ENCODE measurements at places on chromosomes 4 and X. TPM values are rescaled to one million over a fixed set of nuclear protein-coding genes. Genes with fewer than 3 reads are reported as not detected.

- H3K27ac ChIP-seq = no peak overlapping the region
- H3K36me3 ChIP-seq = no peaks in the 10 kb centered on the region
- H3K4me3 ChIP-seq = no peak overlapping the region
- no peak for DNase-seq
- no peaks in the 10 kb centered on the region for H3K27me3 ChIP-seq
These were observed 95.0 kb upstream of the UBQLN2 start for GRCh38 chrX:56468441-56468840.

DNA sequence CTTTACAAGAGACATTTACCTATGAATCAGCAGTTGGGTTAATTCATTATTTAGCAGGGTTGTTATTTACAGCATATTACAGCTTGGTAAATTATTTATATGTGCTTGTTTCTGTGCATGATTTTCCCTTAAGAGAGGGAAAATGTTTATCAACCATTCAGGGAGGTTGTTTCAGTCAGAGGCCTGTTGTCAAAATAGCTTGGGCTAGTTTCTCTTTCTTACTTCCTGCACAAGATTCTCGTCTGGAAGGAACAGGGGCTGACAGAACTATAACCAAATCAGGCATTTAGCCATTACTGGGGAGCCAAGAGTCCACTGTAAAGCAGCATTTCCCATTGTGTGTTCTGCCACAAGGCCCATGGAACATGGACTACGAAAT is 135.8 kb downstream of the HS6ST2 start:
- DNase-seq = no peak
- no peak overlapping the region for H3K4me3 ChIP-seq
- H3K27ac ChIP-seq = no peak overlapping the region
- H3K27me3 ChIP-seq = no peaks in the 10 kb centered on the region
- H3K36me3 ChIP-seq = no peaks in the 10 kb centered on the region

- no peak overlapping the region for H3K4me3 ChIP-seq
- no peak for DNase-seq
- no peaks in the 10 kb centered on the region for H3K27me3 ChIP-seq
- H3K27ac ChIP-seq = no peak overlapping the region
- H3K36me3 ChIP-seq = no peaks in the 10 kb centered on the region
These were observed 281.7 kb downstream of the RCHY1 start for GRCh38 chr4:75232546-75232945.

GRCh38 chr4:11505221-11505971 is 76.7 kb upstream of the HS3ST1 start:
- DNase-seq = no peak
- H3K4me3 ChIP-seq = no peak overlapping the region
- no peaks in the 10 kb centered on the region for H3K27me3 ChIP-seq

GRCh38 chrX:31123335-31123734 is 51.5 kb upstream of the FTHL17 start:
- H3K27me3 ChIP-seq = no peaks in the 10 kb centered on the region
- peaks cover 33% of the 10 kb centered on the region for H3K4me1 ChIP-seq
- no peak for DNase-seq
- H3K4me3 ChIP-seq = no peak overlapping the region
- H3K27ac ChIP-seq = peak overlapping the region; percentile 38

GRCh38 chr4:101977076-101977475 is 186.5 kb downstream of the BANK1 start:
- no peak for DNase-seq
- H3K27ac ChIP-seq = no peak overlapping the region
- H3K36me3 ChIP-seq = no peaks in the 10 kb centered on the region

DNA sequence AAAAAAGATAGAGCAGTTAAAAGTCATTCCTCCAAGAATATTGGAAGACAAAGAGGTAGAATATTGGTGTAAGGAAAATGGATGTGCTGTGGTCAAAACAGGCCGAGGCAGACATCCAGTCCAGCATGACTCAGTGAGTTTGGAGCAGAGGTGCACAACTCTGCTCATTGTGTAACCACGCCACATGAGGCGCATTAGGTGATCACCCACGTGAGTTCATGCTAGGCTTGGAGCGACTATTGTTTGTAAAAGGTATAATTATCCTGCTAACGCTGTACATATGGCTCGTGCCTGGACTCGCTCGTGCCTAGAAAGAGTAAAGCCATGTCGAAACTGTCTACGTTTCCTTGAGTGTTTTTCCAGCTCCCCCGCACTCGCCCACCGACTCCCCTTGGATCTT is 23.9 kb downstream of the C4orf54 start:
- DNase-seq = no peak
- no peaks in the 10 kb centered on the region for H3K27me3 ChIP-seq
- no peaks in the 10 kb centered on the region for H3K36me3 ChIP-seq
- H3K4me1 ChIP-seq = no peaks in the 10 kb centered on the region
- no peak overlapping the region for H3K27ac ChIP-seq

- no peaks in the 10 kb centered on the region for H3K27me3 ChIP-seq
- H3K4me3 ChIP-seq = no peak overlapping the region
- peaks cover 13% of the 10 kb centered on the region for H3K36me3 ChIP-seq
- H3K27ac ChIP-seq = no peak overlapping the region
These were observed 72.6 kb downstream of the TAF1 start for GRCh38 chrX:71438750-71439149.

GRCh38 chrX:148572337-148572736 is 71.9 kb downstream of the AFF2 start:
- H3K36me3 ChIP-seq = no peaks in the 10 kb centered on the region
- no peaks in the 10 kb centered on the region for H3K27me3 ChIP-seq
- no peaks in the 10 kb centered on the region for H3K4me1 ChIP-seq
- no peak overlapping the region for H3K27ac ChIP-seq

GRCh38 chr4:1534095-1534872 is 128.0 kb upstream of the NKX1-1 start:
- DNase-seq = no peak
- H3K27me3 ChIP-seq = peaks cover 65% of the 10 kb centered on the region
- no peak overlapping the region for H3K27ac ChIP-seq

- H3K4me1 ChIP-seq = peaks cover 36% of the 10 kb centered on the region
- peak overlapping the region; percentile 82 for H3K4me3 ChIP-seq
- no peaks in the 10 kb centered on the region for H3K36me3 ChIP-seq
- H3K27me3 ChIP-seq = no peaks in the 10 kb centered on the region
- DNase-seq = no peak
These were observed 1.0 kb upstream of the AASDH start for GRCh38 chr4:56388306-56388705.

- H3K4me3 ChIP-seq = no peak overlapping the region
- H3K27me3 ChIP-seq = no peaks in the 10 kb centered on the region
- H3K36me3 ChIP-seq = no peaks in the 10 kb centered on the region
- DNase-seq = no peak
- peaks cover 3% of the 10 kb centered on the region for H3K4me1 ChIP-seq
These were observed 32.1 kb upstream of the GK start for GRCh38 chrX:30620980-30621618.

GRCh38 chrX:153491918-153492317 is 2.9 kb upstream of the BGN start:
- peaks cover 5% of the 10 kb centered on the region for H3K27me3 ChIP-seq
- no peaks in the 10 kb centered on the region for H3K36me3 ChIP-seq
- DNase-seq = no peak
- no peak overlapping the region for H3K4me3 ChIP-seq
- H3K4me1 ChIP-seq = peaks cover 23% of the 10 kb centered on the region

- no peak for DNase-seq
- peak overlapping the region; percentile 8 for H3K4me3 ChIP-seq
- H3K27ac ChIP-seq = peak overlapping the region; percentile 62
- no peaks in the 10 kb centered on the region for H3K36me3 ChIP-seq
- H3K4me1 ChIP-seq = peaks cover 17% of the 10 kb centered on the region
These were observed 11.1 kb downstream of the NDNF start for GRCh38 chr4:121061215-121061614.

DNA sequence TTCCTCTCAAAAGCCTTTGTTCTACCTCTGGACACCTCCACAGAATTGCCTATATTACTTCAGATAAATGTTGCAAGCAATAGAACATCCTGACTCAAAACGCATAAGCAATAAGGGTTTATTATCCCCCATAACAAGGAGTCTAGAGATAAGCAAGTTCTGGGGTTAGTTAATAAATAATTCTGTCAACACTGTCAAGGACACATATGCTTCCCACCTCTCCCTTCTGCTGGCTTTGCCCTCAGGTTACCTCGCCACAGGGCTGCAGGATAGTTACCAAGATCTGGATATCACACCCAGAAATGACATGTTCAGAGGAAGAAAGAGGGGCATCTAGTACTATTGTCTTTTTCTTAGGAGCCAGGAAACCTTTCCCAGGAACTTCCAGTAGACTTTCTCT is 14.0 kb upstream of the DUSP21 start:
- no peak overlapping the region for H3K4me3 ChIP-seq
- H3K27me3 ChIP-seq = no peaks in the 10 kb centered on the region
- DNase-seq = no peak
- no peaks in the 10 kb centered on the region for H3K4me1 ChIP-seq

GRCh38 chr4:73620115-73620792 is at the start of gene RASSF6:
Gene RASSF6, minus strand, starts transcription at chr4:73620436. Its CDS starts 8,641 bp downstream, at chr4:73611795.
- H3K4me3 ChIP-seq = peak within 1 kb of the TSS; percentile 19
- H3K27ac ChIP-seq = no peak within 1 kb of the TSS
- no peaks in the 10 kb centered on the region for H3K4me1 ChIP-seq

DNA sequence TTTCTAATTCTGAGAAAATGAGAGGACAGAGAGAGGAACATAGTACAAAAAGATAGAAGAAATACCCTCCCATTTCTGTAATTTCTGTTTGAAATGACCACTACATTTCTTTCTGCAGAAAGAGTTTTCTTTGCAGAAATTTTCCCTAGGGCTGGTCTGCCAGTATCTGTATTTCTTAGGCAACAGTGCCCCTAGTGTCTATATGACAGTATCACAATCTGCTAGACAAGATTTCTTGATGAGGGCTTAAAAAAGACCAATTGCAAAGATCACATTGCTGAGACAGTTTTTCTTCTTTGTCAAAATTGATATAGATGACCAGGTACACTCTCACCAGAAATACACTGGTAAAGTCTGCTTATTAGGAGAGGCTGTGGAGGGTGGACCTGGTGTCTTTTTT is 81.0 kb upstream of the ZDHHC15 start:
- no peak for DNase-seq
- no peak overlapping the region for H3K27ac ChIP-seq
- no peak overlapping the region for H3K4me3 ChIP-seq
- no peaks in the 10 kb centered on the region for H3K36me3 ChIP-seq
- no peaks in the 10 kb centered on the region for H3K27me3 ChIP-seq
- no peaks in the 10 kb centered on the region for H3K4me1 ChIP-seq

DNA sequence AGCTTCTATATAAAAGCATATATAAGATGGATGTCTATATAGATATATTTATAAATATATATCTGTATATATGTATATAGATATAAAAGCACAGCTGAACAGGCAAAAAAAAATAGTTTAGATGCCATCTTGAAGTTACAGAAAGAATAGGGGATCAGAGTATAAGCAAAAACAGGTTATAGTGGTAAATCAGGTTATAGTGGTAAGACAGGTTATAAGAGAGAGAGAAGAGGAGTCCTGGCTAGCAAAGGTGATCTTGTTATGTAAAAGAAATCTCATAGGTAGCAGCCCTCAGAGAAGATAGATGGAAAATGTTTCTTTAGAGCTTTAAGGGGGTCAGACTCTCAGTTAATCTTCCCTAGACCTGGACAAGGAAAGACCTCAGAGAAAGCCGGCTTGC is 1263.1 kb downstream of the PCDH7 start:
- H3K27me3 ChIP-seq = no peaks in the 10 kb centered on the region
- no peaks in the 10 kb centered on the region for H3K36me3 ChIP-seq
- H3K4me3 ChIP-seq = no peak overlapping the region
- H3K27ac ChIP-seq = no peak overlapping the region
- no peaks in the 10 kb centered on the region for H3K4me1 ChIP-seq

GRCh38 chr4:127667116-127667515 is 34.4 kb downstream of the INTU start:
- H3K27me3 ChIP-seq = no peaks in the 10 kb centered on the region
- H3K4me1 ChIP-seq = no peaks in the 10 kb centered on the region
- no peak overlapping the region for H3K27ac ChIP-seq

- H3K36me3 ChIP-seq = no peaks in the 10 kb centered on the region
- H3K4me1 ChIP-seq = no peaks in the 10 kb centered on the region
- DNase-seq = no peak
- H3K4me3 ChIP-seq = no peak overlapping the region
These were observed 404.6 kb upstream of the PITX2 start for GRCh38 chr4:111027526-111027925.

DNA sequence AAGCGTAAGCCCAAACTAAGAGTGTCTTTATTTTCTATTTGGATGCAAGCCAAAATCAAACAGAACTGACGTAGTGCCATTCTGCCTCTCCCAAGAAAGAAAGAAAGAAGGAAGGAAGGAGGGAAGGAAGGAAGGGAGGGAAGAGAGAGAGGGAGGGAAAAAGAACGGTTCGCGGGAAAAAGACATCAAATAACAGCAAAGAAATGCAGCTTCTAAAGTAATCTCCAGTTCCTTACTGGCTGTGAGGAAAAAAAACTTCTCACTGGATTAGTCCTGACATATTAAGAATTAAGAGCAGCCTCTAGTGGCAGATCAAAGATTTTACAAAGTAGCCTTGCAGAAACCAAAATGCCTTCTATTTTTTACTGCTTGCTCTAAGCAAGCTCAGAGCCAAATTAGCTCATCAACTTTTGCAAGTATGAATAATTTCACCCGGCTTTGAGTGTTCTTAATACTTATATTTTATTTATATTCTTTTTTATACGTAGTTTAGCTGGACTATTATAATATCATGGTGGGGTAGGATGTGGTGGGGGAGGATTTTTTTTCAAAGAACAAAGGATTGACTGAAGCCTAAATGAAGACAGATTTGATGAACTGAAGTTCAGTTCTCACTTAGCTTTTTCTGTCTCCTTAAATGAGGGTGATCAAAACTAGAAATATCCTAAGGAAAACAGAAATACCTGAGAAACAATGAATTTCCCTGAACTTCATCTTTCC is 36.6 kb downstream of the PITX2 start:
- H3K36me3 ChIP-seq = no peaks in the 10 kb centered on the region
- no peak overlapping the region for H3K4me3 ChIP-seq
- DNase-seq = no peak
- H3K4me1 ChIP-seq = no peaks in the 10 kb centered on the region
- no peak overlapping the region for H3K27ac ChIP-seq

- no peak overlapping the region for H3K27ac ChIP-seq
- H3K4me3 ChIP-seq = no peak overlapping the region
- H3K27me3 ChIP-seq = no peaks in the 10 kb centered on the region
- H3K36me3 ChIP-seq = peaks cover 10% of the 10 kb centered on the region
- DNase-seq = no peak
These were observed 181.5 kb downstream of the NSUN7 start for GRCh38 chr4:40931238-40931637.

TRIM60 gene
- total RNA-seq = not detected

USP27X gene
- total RNA-seq = 1.8 TPM

RELL1 gene
- total RNA-seq = 22.2 TPM

NALF2 gene
- 26.1 TPM for total RNA-seq

LRRC66 gene
- 0.25 TPM for total RNA-seq

RXFP1 gene
- not detected for total RNA-seq

MAP9 gene
- total RNA-seq = 6.6 TPM

SSX4 gene
- not detected for total RNA-seq

ALPK1 gene
- 3.1 TPM for total RNA-seq

IL21 gene
- total RNA-seq = not detected

UPF3B gene
- 3.5 TPM for total RNA-seq

ASB11 gene
- total RNA-seq = 116 TPM

HAND2 gene
- 117 TPM for total RNA-seq

F8A2 gene
- not detected for total RNA-seq

GPM6B gene
- 4.5 TPM for total RNA-seq
